ENCODE measurements at places on chromosomes 6 and 20.

GRCh38 chr6:130681028-130681427 is 146.2 kb upstream of the SMLR1 start:
- no peak for DNase-seq

GRCh38 chr6:46128476-46128875 is 1.3 kb upstream of the ENPP4 start:
- DNase-seq, result no peak

- no peak for DNase-seq
These were observed 230.9 kb downstream of the ZNF217 start for GRCh38 chr20:53362736-53363135.

- DNase-seq, result no peak
These were observed 67.2 kb upstream of the SNX9 start for GRCh38 chr6:157755746-157756411.

DNA sequence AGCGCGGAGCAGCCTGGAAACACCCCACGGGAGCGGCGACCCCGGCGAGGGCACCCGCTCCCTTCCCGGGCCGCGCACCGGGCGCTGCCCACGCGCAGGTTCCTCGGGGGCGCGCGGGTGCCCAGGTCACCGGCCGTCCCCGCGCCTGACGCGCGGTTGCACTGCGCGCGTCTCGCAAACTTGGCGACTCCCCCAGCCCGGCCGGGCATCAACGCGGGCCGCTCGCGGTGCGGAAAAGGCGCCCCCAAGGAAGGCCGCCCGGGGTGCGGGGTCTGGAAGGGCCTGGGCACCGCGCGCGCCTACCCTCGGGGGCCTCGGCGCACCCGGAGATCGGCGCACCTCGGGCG is 555 bp upstream of the ZBTB46 start:
- DNase-seq, result no peak

Data from HuH-7 (cell line).